Trophoblast cell (in vitro differentiated cells and primary cell): ENCODE measurements at places on chromosomes 2 and 18.

- no peaks in the 10 kb centered on the region for H3K36me3 ChIP-seq
- no peak overlapping the region for H3K27ac ChIP-seq
- no peak for DNase-seq
- no peak overlapping the region for H3K4me3 ChIP-seq
Observed at GRCh38 chr2:80568011-80568410, 263.5 kb upstream of the LRRTM1 start.

DNA sequence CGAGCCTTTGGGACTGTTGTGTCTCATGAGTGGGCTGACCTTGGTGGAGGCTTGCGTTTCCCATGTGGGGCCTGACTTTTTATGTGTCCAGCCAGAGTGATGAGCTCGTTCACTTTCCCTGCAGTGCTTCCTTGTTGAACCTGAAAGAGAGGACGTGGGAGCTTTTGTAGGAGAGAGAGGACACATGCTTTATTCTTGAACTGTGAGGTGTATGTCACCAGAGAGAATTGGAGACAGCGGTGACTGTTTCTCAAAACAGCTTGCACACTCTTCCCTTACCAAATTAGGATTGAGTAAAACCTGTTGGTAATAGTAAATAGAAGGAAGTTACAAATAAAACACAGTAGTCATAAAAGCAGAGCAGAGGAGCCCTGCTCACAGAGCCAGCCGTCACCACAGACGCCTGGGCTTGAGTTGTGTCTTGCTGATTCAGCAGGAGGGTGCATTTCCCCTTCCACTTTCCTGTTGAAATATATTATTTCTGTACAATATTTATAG is 60.7 kb downstream of the INPP4A start:
- H3K4me1 ChIP-seq = peaks cover 34% of the 10 kb centered on the region
- peak; percentile 31 for DNase-seq
- no peak overlapping the region for H3K27ac ChIP-seq

DNA sequence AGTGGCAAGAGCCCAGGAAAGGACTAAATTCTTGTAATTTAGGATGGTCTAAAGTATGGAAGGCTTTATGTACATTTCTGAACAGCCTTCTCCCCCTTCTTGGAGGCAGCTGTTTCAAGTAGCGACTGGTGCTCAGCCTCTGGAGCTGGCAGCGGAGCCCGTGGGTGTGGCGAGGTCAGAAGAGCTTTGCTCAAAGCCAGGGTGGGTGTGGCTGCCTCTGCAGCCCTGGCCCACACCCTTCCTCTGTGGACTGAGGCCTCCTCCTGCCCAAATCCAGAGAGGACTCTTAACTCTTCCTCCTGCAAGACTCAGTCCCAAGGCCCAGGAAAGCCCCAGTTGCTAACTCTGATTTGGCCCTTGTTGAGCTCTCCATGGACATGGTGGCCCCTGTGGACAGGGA is 202.1 kb upstream of the REV1 start:
- H3K27me3 ChIP-seq = no peaks in the 10 kb centered on the region
- H3K36me3 ChIP-seq = no peaks in the 10 kb centered on the region
- H3K27ac ChIP-seq = no peak overlapping the region
- no peaks in the 10 kb centered on the region for H3K4me1 ChIP-seq
- no peak for DNase-seq

DNA sequence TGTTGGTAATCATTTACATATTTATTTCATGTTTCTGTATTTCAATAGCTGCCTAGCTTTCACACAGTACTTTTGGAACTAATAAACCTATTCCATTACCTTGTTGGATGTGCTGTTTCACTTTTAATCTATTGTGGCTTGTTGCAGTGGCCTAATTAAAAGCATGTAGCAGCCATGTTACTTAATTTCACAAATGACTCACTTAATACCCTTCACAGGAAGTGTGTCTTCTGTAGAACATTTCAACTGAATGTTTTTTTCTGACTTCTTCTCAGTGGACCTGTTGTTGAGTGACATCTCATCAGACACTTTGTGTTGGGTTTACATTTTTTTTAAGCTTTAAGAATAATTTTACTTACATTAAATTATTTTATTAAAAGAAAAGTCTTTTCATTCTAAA is 260.5 kb upstream of the THUMPD2 start:
- H3K4me1 ChIP-seq = no peaks in the 10 kb centered on the region
- H3K4me3 ChIP-seq = no peak overlapping the region
- DNase-seq = no peak
- H3K27me3 ChIP-seq = no peaks in the 10 kb centered on the region
- H3K36me3 ChIP-seq = no peaks in the 10 kb centered on the region

GRCh38 chr2:26235089-26235488 is 9.3 kb downstream of the HADHA start:
- peaks cover 26% of the 10 kb centered on the region for H3K36me3 ChIP-seq
- H3K4me3 ChIP-seq = no peak overlapping the region
- no peaks in the 10 kb centered on the region for H3K27me3 ChIP-seq
- H3K27ac ChIP-seq = no peak overlapping the region
- no peaks in the 10 kb centered on the region for H3K4me1 ChIP-seq

DNA sequence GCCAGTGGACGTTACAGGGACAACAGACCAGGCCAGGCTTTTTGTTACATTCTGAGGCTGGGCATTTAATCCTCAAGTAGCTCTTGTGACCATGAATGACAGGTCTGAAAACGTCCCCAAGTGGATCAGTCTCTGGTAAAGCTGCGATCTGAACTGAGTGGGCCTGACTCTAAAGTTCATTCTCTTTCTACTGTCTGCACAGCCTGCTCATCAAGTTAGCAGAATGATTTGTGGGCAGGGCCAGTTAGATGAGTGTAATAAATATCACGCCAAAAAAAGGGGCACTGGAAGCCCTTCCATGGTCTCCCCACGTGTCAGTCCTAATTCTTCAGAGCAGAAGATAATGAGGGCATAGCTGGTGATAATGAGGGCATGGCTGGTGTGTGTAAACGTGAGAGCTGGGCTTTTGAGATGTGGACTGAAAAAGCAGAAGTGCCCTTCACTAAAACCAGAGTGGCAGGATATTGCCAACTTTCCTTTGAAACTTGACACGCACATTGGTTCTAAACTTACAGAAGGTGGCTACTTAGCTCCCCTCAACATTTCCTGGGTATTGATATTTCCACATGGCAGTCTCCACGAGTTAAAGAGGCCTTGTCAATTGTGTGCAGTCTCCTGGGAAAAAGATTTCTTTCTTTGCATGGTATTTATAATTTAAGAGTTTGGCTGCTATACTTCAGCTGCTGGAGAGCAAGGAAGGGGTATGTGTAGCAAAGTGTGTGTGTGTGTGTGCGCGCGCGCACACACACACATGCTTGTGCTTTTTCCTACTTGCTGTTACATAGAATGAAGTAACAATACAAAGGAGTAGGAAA is 72.7 kb upstream of the LYPD6B start:
- H3K36me3 ChIP-seq = no peaks in the 10 kb centered on the region
- DNase-seq = no peak
- H3K27me3 ChIP-seq = no peaks in the 10 kb centered on the region
- H3K4me3 ChIP-seq = no peak overlapping the region
- no peak overlapping the region for H3K27ac ChIP-seq
- H3K4me1 ChIP-seq = no peaks in the 10 kb centered on the region

DNA sequence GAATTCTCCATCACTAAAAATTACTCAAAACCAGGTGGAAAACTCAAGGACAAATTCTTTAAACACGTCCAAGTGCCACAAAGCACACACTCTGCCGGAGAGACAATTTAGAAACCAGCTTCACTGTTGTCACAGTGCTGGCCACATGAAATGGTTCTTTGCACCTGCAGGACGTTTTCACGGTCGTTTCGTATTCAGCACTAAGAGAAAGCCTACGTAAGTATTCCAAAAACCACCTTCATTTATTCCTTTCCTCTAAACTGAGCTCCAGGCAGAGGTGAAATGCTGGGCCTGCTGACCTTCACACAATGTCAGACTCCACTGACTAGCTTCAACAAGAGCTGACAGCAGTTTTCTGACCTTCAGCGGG is 680 bp downstream of the ATP5F1A start:
- H3K27ac ChIP-seq = peak overlapping the region; percentile 70
- H3K36me3 ChIP-seq = peaks cover 16% of the 10 kb centered on the region
- no peaks in the 10 kb centered on the region for H3K27me3 ChIP-seq
- peak overlapping the region; percentile 99 for H3K4me3 ChIP-seq

- H3K4me1 ChIP-seq = peaks cover 5% of the 10 kb centered on the region
- no peaks in the 10 kb centered on the region for H3K27me3 ChIP-seq
- DNase-seq = peak; percentile 88
- no peak overlapping the region for H3K27ac ChIP-seq
- H3K36me3 ChIP-seq = no peaks in the 10 kb centered on the region
- no peak overlapping the region for H3K4me3 ChIP-seq
Observed at GRCh38 chr18:80196528-80197320, 50.6 kb downstream of the PARD6G start.

DNA sequence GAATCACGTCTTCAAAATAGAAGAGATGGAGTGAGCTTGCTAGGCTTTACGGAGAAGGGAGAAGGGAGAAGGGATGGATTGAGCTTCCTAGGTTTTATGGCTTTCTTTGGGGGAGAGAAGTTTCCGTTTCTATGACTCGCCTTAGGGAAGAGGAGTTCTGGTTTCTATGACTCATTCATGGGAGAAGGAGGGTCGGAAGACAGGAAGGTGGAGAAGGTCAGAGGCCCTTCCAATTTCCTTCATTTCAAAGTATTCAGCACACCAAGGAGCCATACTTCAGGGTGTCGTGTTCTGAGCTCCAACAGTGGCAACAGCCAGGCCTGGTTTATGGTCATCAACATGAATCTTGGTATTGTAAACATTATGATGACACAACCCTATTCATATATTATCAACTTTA is 284.7 kb upstream of the VWC2L start:
- no peaks in the 10 kb centered on the region for H3K27me3 ChIP-seq
- peak overlapping the region; percentile 33 for H3K27ac ChIP-seq
- DNase-seq = no peak
- no peak overlapping the region for H3K4me3 ChIP-seq

DNA sequence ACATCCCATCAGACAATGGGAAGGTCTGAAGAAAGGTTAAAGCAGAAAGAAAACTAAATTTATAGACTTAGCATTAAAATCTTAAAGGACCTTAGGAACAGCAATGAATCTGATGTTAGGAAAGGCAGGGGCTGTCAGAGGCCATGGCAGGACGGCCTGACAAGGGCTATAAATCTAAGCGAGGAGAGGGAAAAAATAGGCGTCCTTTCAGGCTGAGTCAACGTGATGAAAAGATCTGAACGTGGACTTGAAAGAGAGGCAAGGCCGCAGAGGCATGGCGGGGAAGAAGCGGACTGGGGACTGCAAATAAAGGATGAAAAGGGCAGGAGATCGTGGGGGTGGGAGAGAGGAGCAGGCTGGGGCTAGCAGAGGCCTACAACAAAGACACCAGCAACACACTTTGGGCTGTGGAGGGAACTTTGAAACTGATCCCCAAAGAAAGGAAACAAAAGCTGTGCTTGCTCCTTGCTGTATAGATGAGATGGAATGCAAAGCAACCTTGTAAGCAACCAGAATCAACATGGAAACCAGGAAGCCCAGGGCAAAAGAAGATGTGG is 145.6 kb downstream of the NRP2 start:
- H3K36me3 ChIP-seq = no peaks in the 10 kb centered on the region
- no peaks in the 10 kb centered on the region for H3K27me3 ChIP-seq
- H3K4me3 ChIP-seq = no peak overlapping the region
- no peaks in the 10 kb centered on the region for H3K4me1 ChIP-seq
- H3K27ac ChIP-seq = no peak overlapping the region

DNA sequence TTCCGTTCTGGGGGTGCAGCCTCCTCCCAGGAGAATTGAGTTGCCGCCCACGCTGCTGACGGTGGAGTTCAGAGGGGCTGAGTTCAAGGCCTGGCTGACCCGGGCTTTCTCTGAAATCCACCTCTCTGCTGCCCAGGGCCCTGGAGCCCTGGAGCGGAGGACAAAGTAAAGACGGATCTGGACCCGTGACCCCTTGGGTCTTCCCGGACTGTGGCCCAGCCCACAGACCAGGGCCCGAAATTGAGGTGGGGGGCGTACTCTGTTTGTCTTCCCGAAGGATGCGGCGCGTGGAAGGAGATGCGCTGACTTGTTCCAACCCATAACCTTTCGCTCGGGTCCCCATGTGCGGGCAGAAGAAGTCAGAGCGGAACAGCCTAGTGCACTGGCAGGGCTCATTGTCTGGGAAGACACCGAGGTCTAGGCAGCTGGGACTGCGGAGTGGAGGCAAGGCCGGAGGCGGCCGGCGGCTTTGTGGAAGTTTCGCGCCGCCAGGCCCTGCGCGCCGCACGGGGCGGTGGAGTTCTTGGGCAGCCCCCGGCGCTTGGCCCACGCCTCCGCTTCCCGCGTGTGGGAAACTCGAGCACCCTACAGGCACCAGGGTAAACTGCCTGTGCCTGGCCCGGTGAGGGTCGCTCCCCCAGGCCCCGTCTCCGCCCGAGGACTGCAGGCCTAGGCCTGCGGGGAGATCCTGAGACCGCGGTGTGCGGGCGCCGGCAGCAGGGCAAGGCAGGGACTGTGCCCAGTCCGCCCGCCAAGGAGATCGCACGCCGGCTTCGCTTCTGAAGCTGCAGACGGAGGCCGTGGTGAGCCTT is 9.8 kb downstream of the POU3F3 start:
- DNase-seq = no peak
- H3K4me3 ChIP-seq = no peak overlapping the region
- no peak overlapping the region for H3K27ac ChIP-seq
- peaks cover 81% of the 10 kb centered on the region for H3K27me3 ChIP-seq
- peaks cover 3% of the 10 kb centered on the region for H3K4me1 ChIP-seq

- peaks cover 2% of the 10 kb centered on the region for H3K36me3 ChIP-seq
- H3K4me3 ChIP-seq = no peak overlapping the region
- H3K27ac ChIP-seq = no peak overlapping the region
- no peaks in the 10 kb centered on the region for H3K4me1 ChIP-seq
Observed at GRCh38 chr2:42246562-42246961, 77.4 kb downstream of the EML4 start.

DNA sequence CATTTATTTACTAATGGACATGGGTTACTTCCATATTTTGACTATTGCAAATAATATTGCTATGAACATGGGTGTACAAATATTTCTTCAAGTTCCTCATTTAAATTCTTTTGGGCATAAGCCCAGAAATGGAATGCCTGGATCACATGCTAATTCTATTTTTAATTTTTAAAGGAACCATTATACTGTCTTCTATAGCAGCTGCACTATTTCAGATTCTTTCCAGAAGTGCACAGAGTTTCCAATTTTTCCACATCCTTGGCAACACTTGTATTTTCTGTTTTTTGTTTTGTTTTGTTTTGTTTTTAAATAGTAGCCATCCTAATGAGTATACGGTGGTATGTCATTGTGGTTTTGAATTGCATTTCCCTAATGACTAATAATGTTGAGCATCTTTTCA is 8.5 kb upstream of the RALBP1 start:
- H3K27me3 ChIP-seq = no peaks in the 10 kb centered on the region
- DNase-seq = no peak
- H3K4me1 ChIP-seq = no peaks in the 10 kb centered on the region
- no peak overlapping the region for H3K27ac ChIP-seq
- no peak overlapping the region for H3K4me3 ChIP-seq

GRCh38 chr2:30201990-30202389 is 29.3 kb upstream of the LBH start:
- no peaks in the 10 kb centered on the region for H3K4me1 ChIP-seq
- DNase-seq = no peak
- H3K27ac ChIP-seq = no peak overlapping the region
- no peak overlapping the region for H3K4me3 ChIP-seq
- no peaks in the 10 kb centered on the region for H3K27me3 ChIP-seq

GRCh38 chr18:55096263-55096951 is 137.1 kb upstream of the CCDC68 start:
- H3K36me3 ChIP-seq = no peaks in the 10 kb centered on the region
- no peaks in the 10 kb centered on the region for H3K27me3 ChIP-seq
- H3K4me1 ChIP-seq = peaks cover 7% of the 10 kb centered on the region
- H3K27ac ChIP-seq = peak overlapping the region; percentile 94
- DNase-seq = no peak

GRCh38 chr2:236321415-236321814 is 57.2 kb upstream of the ASB18 start:
- H3K36me3 ChIP-seq = no peaks in the 10 kb centered on the region
- no peak for DNase-seq
- no peak overlapping the region for H3K4me3 ChIP-seq
- H3K4me1 ChIP-seq = no peaks in the 10 kb centered on the region
- H3K27ac ChIP-seq = no peak overlapping the region
